ENCODE measurements at places on chromosomes 3 and 15.

DNA sequence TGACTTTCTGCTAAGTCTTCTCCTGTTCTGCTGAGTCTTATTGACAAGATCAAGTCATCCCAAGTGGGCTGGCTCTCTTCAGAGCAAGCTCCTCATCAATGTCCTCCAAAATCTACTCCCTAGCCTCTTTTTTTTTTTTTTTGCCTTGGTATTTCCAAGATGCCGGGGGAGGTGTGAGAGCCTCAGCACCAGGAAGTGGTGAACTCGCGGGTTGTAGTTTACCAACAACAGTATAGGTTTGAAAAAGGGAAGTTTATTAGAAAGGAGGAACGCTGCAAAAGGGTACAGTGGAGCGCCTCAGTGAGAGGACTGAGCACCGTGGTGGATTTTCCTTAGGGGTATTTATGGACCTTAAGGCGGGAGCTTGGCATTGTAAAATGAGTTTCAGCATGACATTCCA lies 94.3 kb upstream of the SGO1 start:
- DNase-seq = no peak

- DNase-seq = no peak
These were observed 126.4 kb downstream of the GREM1 start for GRCh38 chr15:32844118-32844711.

GRCh38 chr3:52570076-52570475 lies 33.7 kb downstream of the UQCC5 start:
- no peak for DNase-seq

DNA sequence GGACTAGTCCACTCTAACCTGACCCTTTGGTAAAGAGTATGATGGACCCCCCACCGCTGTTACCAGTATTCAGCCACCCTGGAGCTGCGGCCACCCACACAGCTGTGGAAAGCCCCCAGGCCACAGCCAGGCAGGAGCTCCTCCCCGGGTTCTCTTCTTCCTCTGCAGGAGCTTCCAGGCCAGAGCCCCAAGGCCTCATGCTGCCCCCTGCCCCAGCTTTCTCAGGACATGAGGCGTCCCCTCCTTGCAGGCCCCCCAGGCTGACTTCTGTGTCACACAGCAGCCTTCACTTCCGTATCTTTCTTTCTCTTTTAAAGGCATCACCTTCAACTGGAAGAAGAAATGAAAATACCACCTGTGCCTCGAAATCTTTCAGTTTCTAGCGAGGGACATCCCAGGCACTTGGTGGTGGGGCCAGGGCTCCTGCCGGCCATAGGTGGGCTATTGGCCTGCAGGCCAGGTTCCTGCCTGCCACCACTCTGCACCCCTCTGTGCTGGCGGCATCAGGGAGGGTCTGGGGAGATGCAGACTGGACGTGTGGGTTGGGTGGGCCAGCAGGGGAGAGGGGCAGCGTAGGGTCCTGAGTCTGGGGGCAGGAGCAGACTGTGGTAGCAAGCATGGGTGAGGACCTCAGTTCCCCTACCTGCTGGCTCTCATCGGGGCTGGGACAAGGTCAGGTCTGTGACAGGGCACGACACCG lies 19.9 kb downstream of the KLF13 start:
- DNase-seq = no peak

- DNase-seq = no peak
These were observed 2.0 kb downstream of the DISP2 start for GRCh38 chr15:40360015-40360414.

DNA sequence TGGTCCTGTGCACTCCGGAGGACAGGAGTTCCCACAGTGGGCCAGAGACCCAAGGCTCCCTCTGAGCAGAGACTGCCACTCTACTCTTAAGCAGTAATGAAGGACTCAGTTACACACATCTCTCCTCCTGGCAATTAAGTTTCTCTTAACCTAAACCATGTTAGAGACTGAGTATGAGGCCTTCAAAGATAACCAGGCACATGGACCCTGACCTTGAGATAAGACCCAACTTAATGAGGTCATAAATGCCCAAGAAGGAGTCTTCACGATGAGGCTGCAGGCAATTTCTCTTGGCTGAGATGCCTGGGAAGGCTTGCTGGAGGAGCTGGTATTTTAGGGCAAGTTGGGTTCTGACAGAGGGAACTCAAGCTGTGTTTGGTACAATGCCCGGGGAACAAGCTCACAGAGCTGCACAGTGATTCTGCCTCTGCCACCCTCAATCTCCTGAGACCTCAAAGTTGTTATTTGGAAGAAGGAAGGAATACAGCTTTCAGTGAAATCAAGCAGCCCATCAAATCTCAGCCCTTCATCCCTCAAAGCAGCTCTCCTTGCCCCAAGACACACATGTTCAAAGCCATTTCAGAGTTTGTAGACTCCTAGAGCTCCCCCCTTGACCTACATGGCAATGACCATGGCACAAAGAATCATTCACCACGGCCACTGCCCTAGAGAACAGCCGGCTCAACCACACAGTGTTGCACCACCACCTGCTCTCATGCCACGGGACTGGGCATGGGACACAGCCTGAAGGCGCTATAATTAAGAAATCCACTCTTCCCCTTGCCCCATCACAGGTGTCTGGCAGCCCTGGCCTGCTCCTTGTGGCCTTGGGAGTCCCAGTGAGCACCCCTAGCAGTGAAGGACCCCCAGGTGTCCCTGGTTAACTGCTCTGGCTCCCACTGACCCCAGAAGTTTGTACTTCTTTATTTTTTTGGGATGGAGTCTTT lies 7.1 kb downstream of the RMDN3 start:
- no peak for DNase-seq

- no peak for DNase-seq
These were observed 33.3 kb downstream of the TFDP2 start for GRCh38 chr3:142115867-142116668.

- no peak for DNase-seq
These were observed 140.6 kb upstream of the BHLHE40 start for GRCh38 chr3:4838621-4839022.

GRCh38 chr15:93500155-93500554 lies 411.1 kb upstream of the RGMA start:
- DNase-seq = no peak

- DNase-seq = no peak
These were observed 48.3 kb upstream of the ACP3 start for GRCh38 chr3:132268956-132269355.

DNA sequence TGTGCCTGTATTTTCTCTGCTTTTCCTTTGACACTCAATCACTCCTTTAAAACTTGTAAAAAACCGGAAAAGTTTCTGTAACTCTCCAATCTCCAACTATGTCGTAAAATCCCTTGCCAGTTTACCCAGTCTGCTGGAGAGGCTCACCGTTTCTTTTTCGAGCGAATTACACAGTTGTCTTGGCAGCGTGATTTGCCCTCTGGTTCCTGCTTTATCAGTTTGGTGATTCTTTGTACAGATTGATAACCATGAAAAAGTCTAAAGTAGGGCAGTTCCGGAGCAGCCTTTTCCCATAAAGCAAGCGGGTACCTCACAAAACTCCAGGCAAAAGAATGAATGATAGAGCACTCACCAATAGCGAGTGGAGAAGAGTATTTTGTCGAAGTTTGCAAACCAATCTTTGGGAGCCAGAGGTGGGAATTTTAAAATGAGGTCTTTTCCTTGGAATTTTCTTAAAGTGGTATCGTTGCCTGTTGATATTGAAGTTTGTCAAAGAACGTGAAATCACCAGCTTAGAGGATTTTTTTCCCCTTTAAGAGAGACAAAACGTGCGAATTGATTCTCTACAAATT lies at the start of gene TTC23:
TSS of gene TTC23 (minus strand) at position 312 of the 572 bp plus-strand sequence. CDS start 20,869 bp downstream, outside the sequence.
- no peak for DNase-seq

- DNase-seq = peak; percentile 57
These were observed at the start of gene BHLHE40 for GRCh38 chr3:4979428-4980228. TSS of gene BHLHE40 (plus strand) at chr3:4979437. CDS start at chr3:4979719, 282 bp downstream.

DNA sequence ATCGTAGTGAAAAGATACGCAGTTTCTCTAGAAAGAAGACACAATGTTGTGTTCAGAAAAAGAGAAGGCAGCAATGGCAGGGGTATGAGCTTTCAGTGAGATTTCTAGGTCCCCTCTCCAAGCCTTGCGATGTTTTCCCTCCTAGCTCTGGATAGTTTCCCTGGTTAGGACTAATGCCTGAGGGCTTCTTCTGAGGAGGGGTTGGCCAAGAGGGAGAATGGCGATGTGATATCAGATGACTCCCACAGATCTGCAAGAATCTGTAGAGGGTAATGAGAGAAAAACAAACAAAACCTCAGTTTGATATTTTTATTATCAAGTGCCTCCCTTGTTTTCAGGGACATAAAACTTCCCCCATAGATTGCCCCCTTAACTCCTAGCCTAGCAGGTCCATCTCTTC lies 4.1 kb upstream of the CLDN1 start:
- no peak for DNase-seq

DNA sequence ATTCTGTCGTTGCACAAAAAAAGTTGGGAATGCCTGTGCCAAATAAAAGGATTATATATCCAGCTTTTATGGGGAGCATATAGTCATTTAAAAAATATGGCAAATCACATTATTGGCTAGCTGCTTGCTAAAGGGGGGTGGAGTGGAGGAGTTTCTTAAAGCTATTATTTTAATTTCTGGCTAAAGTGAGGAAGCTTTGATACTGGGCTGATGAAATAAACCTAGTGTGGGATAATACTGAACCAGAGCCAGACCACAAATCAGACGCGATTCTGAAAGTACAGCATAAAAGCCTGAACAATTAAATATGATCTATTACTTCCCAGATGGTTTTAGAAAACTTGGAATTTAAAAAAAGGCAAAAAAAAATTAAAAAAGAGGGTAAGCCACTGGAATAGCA lies 14.4 kb downstream of the POLR2M start:
- DNase-seq = no peak

DNA sequence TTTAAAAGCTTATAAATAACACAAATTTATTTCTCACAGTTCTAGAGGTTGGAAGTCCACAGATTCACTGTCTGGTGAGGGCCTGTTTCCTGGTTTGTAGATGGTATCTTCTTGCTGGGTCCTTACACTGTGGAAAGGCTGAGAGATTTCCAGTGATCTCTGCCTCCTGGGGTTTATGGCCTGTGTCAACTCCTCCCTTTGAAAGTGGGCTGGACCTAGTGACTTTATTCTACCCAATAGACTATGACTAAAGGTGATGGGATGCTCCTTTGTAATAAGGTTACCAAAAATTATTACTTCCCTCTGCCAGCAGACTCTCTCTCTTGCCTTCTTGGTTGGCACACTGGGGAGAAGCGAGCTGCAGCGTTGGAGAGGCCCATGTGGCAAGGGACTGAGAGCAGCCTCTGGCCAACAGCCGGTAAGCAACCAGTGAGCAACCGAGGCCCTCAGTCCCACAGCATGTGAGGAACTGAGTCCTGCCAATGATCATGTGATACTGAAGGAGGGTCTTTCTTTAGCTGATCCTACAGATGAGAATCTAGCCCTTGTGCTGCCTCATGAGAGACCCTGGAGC lies 14.0 kb upstream of the COPG1 start:
- no peak for DNase-seq

DNA sequence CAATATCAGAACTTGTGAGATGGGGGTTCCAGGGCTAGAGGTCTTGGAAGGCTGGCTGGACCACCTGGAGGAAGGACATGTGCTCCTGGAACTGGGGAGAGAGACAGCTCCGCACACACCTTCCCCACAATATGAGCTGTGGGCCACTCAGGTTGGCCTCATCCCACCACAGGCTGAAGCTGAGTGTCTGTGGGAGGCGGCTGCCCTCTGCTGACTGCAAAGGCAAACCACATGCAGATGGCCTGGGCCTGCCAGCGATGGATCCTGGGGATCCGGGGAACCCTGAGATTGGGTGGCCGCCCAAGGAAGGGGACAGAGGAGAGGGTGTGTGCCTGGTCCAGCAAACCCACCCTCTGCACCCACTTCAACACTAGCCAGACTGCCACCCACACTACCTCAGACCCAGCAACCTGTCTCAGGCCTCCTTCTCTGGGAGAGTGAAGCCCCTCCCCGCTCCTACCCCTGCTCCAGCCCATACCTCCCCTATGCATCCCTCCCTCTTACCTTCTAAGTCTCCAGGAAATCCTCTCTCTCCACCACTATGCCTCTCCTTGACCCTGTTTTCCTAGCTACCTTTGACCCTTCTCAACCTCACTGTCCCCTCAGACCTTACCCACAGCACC lies 44.8 kb downstream of the CYP11A1 start:
- DNase-seq = peak; percentile 30

DNA sequence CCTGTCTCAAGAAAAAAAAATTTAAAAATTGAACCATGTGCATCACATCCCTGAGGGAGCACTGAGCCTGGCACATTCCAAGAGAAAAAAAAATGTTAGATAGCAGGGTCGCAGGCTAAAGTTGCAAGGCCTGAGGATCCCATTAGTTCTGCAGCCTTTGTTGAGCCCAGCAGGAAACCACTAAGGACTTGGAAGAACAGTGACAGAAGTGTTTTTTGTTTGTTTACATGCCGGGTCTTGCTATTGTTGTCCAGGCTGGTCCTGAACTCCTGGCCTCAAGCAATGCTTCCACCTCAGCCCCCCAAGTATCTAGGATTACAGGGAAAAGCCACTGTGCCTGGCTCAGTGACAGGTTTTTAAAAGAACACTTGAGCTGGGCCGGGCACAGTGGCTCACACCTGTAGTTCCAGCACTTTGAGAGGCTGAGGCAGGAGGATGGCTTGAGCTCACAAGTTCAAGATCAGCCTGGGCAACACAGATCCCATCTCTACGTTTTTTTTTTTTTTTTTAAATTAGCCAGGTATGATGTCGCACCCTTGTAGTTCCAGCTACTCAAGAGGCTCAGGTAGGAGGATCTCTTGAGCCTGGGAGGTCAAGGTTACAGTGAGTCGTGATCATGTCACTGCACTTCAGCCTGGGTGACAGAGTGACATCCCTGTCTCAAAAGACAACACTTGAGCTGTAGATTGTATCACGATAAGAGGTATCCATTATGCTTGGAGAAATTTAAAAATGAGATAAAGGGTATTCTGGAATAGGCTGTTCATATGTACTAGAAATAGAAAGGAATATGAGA lies 15.2 kb downstream of the CHAC1 start:
- DNase-seq = no peak

GRCh38 chr3:78906245-78906644 lies 861.6 kb downstream of the ROBO1 start:
- no peak for DNase-seq
